ENCODE measurements at places on chromosomes 11 and 22.
A peak's percentile ranks its signal among the peaks of the same experiment; 100 is the strongest.

DNA sequence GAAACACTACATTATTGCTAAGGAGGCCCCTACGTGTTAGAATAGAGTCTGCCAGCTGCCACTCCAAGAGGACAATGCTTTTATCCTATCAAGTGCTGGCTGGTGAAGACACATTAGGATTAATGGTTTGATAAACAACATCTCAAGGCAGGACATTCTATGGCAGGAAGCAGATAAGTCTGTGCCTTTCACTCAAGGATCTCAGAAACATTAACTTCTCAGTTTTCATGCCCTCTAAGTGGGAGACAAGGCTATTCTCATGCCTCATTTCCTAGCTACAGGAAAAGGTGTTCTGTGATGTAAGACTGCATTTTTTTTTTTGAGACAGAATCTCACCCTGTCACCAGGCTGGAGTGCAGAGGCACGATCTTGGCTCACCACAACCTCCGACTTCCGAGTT lies 23.5 kb upstream of the TIMP3 start:
- DNase-seq = no peak

DNA sequence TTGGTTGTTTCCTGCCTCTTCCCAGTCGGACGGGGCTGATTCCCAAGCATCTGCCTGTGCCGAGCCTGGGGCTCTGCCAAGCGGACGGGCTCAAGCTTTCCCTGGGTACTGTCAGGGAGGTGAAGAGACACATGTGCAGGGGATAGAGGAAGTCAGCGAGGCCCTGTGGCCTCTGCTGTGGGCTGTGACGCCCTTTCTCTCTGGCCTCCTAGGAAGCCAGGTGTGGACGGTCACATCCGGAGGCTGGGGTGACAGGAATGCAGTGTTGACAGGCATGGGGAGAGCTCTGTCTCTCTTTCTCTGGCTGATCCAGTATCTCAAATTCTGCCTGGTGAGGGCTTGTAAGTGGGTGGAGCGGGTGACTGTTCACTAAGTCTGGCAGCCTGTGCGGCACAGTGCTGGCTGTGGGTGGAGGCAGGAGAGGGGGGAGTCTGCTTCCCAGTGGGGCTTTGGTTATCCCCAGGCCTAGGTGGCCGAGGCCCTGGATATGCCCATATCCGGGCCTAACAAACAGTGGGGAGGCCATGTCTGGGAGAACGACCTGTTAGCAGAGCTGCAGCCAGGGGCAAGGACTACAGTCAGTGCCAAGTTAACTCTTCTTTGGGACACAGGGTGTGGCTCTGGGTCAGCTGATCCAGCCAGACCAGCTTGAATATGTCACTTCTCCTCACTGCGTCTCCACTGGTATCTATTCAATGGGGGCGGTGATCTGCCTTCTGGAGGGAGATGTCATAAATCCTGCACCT lies 1.9 kb downstream of the KCTD17 start:
- no peak for DNase-seq

- DNase-seq = no peak
Measured at GRCh38 chr11:9538548-9538947, 34.9 kb upstream of the WEE1 start.

- DNase-seq = no peak
Measured at GRCh38 chr11:77557553-77557952, 32.2 kb upstream of the AQP11 start.

DNA sequence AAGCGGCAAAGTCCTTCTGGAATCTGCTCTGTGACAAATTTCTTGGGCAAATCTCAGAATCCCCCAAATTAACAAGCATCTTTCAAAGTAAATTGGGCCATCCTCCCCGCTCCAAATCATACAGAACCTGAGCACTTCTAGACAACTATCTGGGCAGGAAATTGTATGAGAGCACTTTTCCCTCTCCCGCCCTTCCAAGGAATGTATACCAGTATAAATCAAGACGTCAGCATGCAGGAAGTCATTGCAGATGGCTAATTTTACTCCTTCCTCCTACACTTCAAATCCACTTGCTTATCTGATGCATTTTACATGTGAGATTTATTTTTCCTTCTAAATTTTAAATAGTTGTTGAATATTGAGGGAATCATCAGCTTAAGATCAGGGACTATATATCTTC lies 52.1 kb downstream of the NTM start:
- no peak for DNase-seq

GRCh38 chr11:12818333-12819015 lies 144.3 kb downstream of the TEAD1 start:
- DNase-seq = no peak

GRCh38 chr11:115197433-115197832 lies 306.8 kb downstream of the CADM1 start:
- no peak for DNase-seq

GRCh38 chr11:129489249-129489648 lies 113.6 kb downstream of the BARX2 start:
- DNase-seq = no peak

GRCh38 chr11:121090145-121090721 lies 10.8 kb upstream of the TECTA start:
- no peak for DNase-seq

DNA sequence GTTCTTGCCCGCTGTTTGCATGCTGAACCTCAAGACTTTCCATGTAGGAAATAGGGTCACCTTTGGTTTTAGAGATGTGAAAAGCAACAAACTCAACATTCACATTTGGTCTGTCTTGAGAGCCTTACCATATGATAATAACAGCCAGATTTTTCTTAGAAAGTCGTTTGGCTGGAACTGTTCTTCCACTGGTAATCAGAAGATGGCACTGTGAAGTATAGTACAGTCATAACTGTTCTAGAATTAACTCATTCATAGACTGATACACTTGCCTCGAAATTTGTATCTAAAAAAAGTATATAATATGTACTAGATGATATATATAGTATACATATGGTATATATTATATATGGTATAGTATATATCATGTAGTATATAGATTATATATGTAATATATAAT lies 12.3 kb downstream of the LUZP2 start:
- no peak for DNase-seq

- DNase-seq = peak; percentile 73
Measured at GRCh38 chr11:121417055-121417551, 35.0 kb upstream of the SORL1 start.

GRCh38 chr22:26981541-26981940 lies 324.2 kb downstream of the MIAT start:
- DNase-seq = no peak

- DNase-seq = no peak
Measured at GRCh38 chr22:22425356-22425755, 83.2 kb downstream of the ZNF280B start.

DNA sequence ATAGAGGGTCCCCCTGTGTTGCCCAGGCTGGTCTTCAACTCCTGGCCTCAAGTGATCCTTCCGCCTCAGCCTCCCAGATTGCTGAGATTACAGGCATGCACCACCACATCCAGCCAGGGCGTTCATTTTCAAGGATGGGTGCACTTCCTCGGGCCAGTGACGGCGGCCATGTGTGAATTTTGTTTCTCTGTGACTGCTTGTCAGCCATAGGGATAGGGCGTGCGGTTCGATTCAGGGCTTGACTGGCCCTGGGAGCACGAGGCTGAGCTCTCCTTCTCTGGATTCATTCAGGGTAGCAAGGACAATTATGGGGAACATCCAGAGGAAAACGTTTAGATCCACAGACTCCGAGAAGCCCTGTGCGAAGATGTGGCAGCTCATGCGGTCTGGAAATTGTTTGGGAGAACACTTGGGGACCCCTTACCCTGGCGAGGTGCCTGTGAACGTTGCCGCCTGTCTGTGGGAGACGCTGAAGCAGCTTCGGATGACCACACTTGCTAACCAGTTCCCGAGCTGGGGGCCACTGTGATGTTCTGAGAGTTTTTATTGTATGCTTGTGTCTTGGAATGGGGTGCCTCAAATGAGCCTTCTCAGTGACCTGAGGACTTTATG lies 2.9 kb downstream of the PTDSS2 start:
- no peak for DNase-seq

DNA sequence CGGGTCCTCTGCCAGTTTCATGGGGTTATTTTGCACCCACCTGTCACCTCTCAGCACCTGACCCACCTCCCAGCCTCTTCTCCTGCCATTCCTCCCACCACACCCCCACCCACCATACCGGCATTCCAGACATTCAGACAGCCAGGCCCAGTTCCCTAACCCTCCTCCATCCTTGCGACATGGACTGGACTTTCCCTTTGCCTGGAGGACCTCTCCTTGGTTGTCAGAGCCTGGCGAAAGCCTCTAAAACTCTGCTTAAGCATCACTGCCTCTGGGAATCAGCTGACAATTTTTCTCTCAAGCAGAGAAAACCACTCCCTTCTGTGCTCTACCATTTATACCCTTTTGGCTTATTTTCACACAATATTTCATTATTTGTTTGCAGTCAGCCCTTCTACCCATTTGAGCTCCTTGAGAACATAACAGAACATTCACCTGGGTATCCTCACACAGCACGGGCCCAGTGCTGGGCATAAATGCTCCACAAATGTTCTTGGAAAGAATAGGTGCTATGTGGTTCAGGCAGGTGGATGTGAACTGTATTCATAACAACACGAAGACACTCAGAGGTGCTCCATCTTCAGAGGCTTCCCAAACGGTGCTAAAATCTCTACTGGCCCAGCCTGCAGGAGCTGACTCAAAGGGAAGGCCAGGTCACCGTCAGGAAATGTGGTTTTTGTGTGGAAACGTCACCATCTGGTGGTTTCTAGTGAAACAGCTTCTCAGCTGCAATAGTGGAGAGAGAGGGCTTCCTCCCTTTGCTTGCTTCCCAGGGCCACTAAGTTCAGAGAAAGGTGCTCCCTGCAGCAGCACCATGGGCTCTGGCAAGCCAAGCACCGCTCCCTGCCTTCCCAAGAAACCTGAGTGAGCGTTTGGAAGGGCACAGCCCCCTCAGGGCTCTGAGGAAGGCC lies 10.4 kb downstream of the SPATA19 start:
- DNase-seq = peak; percentile 70

DNA sequence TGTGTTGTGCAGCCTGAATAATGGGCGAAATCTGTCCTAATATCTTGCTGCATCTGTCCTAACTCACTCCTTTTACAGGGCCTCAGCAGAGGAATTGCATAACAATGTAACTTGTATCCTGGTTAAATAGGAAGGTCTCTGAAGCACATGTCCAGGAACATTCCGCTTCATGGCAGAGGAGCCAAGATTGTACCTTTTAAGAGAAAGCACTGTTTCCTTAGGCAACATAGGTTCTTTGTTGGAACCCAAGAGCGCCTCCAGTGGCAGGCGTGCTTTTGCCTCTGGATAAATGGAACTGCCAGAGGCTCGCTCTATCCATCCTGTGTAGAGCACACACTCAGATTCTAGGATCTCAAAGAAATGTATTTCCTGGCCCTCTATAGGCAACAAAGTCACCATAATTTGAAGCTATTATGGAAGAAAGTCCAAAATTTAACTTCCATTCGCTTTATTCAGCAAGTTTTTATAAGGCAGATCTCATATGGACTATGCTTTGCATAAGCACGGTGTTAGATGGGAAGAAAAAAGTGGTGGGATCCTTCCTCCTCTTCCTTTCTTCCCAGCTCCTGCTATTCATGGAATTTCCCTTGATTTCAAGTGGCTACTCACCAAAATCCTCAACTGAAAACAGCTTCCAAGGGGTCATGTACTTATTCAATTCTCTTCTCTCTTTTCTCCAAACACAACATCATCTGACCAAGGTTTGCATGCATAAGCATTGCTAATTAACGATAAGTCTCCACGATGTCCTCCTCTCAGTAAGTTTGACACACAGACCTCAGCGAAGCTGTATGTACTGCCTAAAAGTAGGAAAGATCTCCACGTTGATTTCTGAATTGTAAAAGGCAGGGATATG lies at the start of gene BLID:
TSS of gene BLID (minus strand) at position 692 of the 856 bp plus-strand sequence. CDS start at position 399, 293 bp downstream.
- DNase-seq = no peak

GRCh38 chr11:92837595-92837994 lies 131.9 kb upstream of the MTNR1B start:
- DNase-seq = no peak

GRCh38 chr22:35312198-35313059 lies 12.7 kb downstream of the TOM1 start:
- peak; percentile 52 for DNase-seq

DNA sequence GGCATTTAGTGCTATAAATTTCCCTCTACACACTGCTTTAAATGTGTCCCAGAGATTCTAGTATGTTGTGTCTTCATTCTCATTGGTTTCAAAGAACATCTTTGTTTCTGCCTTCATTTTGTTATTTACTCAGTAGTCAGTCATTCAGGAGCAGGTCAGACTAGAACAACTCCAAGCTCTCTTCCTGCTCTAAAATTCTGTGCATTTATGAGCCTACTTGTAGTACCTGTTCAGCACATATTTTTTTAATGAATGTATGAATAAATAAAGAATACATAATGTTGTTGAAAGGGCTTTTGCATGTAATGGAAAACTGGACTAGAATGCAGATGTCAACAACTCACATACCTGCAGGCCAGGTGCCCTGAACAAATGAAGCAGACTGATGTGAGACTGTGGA lies 13.7 kb upstream of the HEPHL1 start:
- DNase-seq = no peak

DNA sequence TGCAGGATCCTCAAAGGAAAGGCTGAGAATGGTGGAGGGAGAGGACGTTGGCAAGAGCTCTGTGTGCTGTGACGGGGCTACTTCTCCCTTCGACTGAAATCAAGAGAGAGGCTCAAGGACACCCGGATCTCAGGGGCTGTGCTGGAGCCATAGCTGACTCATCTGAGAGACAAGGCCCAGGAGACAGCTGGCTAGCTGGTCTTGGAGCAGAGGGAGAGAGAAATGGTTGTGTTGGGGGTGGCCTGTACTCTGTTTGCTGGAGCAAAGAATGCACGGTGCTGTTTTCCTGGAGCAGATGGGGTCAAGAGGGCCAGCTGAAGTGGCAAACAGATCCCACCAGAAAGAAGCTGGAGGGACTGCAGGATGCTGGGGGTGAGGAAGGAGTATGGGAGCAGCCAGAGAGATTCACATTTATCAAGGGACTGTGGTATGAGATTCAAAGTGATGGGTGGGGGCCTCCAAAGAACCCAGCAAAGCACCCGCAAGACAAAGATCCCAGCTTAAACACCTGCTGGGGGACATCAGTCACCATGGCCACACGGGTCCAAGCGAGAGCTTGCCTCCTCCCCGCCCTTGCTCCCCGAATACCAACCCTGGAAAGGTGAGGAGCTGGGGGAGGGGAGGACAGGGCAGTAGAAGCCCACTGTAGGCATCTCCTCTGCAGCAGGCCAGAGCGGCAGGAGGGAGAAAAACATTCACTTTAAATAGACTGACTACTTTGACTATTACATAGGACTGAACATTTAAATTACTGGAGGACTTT lies 40.8 kb downstream of the MAP6 start:
- DNase-seq = no peak

GRCh38 chr11:115155978-115156377 lies 348.2 kb downstream of the CADM1 start:
- no peak for DNase-seq

DNA sequence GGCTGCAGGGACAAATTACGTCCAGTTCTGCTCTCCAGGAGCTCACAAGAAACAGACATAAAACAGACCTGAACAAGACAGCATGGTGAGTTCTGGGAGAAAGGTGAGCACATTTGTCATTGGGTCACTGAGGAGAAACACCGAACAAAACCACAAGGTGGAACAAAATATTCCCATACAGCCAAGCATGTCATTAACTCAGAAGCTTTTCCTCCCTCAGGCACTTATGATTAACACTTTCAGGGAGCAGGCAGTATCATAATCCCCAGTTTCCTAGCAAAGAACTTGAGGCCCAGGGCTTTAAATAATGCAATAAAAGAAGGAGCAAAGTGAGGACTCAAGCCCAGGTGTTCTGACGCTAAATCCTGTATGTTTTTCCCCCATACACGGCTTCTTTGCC lies 43.0 kb downstream of the P4HA3 start:
- no peak for DNase-seq

GRCh38 chr11:116412118-116412889 lies 360.5 kb downstream of the BUD13 start:
- no peak for DNase-seq

GRCh38 chr11:111635706-111636045 lies 33.4 kb downstream of the SIK2 start:
- DNase-seq = no peak
